ENCODE measurements at places on chromosomes 3 and 15.

- no peak for DNase-seq
Measured at GRCh38 chr15:55394694-55395093, 13.5 kb downstream of the CCPG1 start.

DNA sequence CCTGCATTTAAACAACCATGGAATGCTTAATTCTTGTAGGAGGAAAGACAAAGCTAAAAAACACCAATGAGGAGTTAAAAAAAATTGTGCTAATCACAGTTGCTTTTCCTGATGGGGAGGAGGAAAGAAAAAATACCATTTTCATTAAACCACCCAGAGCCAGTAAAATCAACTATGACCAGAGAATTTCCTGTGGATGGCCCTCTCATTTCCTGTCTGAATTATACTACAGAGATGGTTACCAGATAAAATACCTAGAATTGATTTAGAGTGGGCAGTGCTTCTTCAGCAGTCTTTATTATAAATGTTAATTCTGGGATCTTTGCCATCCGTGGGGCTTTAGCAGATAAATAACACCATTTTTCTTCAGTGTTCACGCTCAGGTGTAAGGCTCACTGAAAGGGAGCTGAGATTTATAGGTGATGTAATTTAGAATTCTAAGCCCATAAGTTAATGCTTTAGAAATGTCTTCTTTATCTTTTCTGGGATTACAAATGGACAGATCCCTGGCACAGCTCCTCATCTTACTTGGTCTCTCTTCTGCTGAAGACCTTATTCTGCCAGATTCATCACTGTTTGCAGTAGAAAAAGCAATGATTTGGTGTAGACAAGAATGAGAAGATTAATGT is 37.9 kb downstream of the RETNLB start:
- DNase-seq, result no peak

DNA sequence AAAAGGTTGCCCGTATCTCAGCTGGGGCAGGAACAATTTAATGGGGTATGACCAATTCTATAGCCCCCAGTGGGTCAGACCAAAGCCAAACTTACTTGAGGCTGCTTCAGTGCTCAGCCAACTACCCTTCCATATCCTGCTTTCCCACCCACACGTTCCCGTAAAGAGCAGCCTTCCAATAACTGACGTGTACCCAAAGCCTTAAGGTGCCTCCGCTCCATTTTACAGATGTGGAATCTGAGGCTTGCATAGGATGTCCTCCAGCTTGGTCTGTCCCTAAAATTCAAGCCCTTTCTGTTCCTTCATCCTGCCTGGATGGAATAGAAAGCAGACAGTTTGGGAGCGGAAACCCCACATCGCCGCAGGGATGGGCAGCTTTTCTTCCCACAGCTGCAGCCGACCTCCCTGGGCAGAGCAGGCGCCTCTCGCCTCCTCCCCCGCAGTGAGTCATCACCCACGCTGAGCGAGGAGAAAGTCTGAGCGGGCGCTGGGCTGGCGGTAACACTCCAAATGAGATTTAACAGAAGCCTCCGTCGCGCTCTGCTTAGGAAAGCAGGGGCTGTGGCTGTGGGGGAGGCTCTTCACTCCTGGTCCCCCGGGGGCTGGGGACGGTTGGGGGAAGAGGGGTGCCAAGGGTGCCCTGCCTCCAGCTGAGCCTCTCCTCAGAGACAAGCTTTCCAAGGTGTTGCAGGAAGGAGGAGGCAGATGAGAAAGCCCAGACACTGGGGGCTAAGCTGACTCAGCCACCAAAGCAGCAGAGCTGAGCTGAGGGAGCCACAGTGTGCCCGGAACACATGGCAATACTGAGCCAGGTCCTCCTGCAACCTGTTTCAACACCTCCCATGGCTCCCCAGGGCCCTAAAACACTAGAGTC is 57.8 kb upstream of the HRH1 start:
- no peak for DNase-seq

DNA sequence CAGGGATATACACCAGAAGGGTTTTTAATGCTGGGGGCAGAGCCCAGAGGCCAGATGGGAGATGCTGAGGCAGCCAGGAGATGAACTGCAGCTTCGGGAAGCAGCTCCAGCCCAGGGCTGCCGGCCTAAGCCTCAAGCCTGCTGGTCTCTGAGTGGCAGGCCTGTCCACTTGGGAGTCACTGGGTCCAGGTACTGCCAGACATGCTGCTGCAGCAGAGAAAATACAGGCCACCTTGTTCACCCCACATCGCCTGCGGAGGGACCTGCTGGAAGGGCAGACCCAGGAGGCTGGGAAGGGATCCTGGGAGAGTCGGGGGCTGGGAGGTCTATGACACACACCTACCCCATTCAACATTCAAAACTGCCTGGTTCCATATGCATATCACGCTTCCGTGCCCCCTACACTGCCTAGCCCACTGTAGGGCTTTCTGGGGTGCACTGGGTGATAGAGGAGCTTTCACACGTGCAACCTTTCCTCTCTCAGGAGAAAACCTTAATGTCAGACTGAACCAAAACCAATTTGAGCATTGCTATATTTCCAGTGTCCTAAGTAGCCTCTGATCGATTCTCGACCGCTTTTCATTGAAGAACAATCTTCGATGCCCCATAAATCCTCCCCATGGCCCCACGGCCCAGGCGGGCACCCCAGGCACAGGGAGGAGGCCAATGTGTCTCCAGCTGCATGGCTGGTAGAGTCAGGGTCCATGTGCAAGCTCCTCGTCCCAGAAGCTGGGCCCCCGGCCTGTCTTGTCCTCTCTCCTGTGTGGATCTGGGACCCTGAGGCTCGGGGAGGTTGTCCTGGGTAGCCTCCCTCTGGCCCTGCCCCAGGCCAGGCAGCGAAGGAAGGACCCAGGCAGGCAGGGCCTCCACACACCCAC is 147.4 kb downstream of the ATP10A start:
- DNase-seq, result no peak

DNA sequence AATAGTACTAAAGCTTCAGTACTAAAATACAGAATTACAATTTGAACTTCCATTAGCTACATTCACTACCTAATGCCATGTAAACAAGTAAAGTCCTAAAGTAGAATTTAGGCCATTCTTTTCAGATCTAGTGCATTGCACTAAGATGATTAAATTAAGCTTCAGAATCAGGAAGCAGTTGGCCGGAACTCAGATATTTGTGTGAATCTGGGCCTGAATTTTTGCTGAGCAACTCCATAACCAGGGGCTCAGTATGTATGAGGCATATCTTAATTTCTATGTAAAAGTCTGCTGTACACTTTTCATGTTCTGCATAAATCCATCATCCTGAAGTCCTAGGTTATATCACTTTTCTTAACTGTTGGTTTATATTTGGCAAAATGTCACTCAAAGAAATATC is 246.4 kb downstream of the RBMS3 start:
- no peak for DNase-seq

DNA sequence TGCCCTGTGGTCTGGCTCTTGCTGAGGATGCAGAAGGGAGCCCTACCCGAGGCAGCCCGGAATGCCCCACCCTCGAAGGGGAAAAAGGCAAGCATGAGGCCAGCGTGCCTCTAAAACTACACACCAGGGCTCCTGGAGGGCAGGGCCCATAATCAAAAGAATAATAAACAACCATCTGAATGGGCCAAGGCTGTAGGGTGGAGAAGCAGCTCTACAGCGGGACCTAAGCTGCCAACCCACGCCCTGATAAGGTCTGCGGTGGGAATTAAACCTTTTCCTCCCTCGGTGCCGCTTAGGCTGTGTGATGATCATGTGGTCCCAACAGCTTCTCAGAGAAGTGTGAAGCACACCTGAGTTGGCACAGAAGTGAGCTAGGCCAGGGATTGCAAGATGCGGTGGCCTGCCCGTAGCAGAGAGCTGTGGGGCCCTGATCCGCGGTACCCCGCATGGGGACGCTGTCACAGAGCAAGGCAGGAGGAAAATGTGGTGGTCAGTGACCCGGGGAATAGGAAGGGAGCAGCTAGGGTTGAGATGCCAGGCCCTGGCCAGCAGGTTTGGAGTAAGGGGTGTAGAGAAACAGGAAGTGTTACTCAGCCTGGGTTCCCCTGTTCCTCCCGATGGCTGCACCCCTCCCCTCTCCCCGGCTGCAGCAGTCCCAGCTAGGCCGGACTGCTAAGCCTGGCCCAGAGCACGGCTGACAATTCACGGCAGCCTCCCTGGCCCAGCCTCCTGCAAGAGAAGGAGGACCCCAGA is 1.1 kb upstream of the C15orf62 start:
- DNase-seq, result no peak

- no peak for DNase-seq
Measured at GRCh38 chr3:99163314-99163713, 261.8 kb upstream of the DCBLD2 start.

DNA sequence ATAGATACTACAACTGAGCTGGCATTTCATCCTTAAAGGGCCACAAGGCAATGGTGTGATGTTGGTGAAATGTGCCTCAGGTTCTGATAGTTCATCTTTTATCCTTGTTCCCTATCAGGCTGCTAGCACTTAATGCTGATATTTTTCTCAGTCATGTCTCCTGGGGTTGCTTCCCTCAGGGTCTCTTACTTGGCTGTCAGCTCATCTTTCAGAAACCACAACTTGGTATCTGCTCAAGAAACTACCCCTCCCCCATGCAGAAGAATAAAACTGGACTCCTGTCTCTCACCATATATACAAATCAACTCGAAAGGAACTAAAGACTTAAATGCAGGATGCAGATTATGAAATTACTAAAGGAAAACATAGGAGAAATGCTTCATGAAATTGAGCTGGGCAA is 308.1 kb downstream of the CHST2 start:
- DNase-seq, result no peak

GRCh38 chr15:85490856-85491255 is 110.5 kb downstream of the AKAP13 start:
- no peak for DNase-seq

DNA sequence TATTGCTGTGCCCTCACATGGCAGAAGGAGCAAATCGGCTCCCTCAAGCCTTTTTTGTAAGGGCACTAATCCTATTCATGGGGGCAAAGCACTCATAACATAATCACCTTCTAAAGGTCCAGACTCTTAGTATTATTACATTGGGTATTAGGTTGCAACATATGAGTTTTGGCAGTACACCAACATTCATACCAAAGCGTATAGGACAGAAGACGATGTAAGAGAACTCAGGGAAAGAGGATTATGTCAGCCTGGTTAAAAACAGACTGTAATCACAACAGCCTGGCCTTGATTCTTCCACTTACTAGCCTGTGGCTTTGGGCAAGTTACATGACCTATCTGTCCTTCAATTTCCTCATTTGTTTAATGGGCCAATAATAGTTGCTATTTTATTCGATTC is 828.5 kb upstream of the NECTIN3 start:
- no peak for DNase-seq

Data from SHP77 (cell line).